ENCODE measurements at places on chromosomes 2 and 18. TPM values are rescaled to one million over a fixed set of nuclear protein-coding genes. Genes with fewer than 3 reads are reported as not detected.

TWIST2 gene
- total RNA-seq: not detected

OSBPL6 gene
- 3.6 TPM for total RNA-seq

- H3K4me1 ChIP-seq: peaks cover 3% of the 10 kb centered on the region
- H3K4me3 ChIP-seq: no peak overlapping the region
- no peaks in the 10 kb centered on the region for H3K36me3 ChIP-seq
- H3K27ac ChIP-seq: no peak overlapping the region
Observed at GRCh38 chr2:80073134-80073561, 231.4 kb downstream of the LRRTM1 start.

DNA sequence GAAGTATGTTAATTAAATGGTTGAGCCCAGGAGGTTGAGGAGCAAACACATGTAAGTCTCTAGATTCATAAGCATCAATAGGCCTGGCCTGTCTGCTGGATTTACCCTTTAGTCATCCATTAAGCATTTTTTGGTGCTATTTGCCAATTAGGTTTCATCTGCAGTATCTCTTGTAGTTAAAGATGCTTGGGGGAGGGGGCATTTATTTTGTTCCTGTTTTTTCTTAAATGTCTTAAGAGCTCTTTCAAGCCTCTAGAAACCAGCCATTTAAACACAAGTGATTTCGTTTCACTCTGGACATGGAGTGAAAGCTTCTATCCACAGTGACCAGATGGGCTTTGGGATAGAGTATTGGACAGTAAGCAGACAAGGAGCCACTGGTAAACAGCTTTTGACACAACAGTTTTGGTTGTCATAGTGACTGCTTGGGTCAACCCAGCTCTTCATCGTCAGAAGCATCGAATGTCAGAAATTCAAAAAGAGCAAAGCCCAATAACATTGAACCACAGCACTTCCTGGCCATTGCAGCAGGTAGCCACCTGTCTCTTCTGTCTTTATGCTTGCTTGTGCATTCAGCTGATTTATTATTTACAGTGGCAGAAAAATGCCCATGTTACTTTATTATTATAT is 4.9 kb downstream of the QPCT start:
- no peaks in the 10 kb centered on the region for H3K27me3 ChIP-seq
- peaks cover 14% of the 10 kb centered on the region for H3K4me1 ChIP-seq
- peak; percentile 50 for DNase-seq
- H3K36me3 ChIP-seq: no peaks in the 10 kb centered on the region
- H3K4me3 ChIP-seq: no peak overlapping the region

DNA sequence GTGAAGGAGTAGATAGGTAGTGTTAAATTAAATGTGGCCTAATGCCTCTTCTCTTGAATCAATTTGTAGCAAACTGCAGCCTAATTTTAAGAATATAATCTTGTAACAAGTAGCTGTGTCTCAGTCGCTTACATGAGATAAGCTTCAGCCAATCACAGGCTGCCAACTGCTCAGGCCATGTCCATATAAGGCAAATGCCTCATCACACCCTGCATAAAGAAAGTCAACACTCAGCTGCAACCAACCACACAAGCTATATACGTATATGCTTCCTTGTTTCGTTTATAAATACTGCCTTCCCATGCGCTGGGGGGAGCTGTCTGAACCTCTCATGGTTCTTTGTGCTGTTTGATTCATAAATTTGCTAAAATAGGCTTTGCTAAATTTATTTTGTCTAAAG is 476.3 kb downstream of the TRIB2 start:
- no peaks in the 10 kb centered on the region for H3K27me3 ChIP-seq
- H3K4me3 ChIP-seq: no peak overlapping the region
- no peaks in the 10 kb centered on the region for H3K4me1 ChIP-seq

GRCh38 chr2:37357069-37357468 is 12.6 kb downstream of the QPCT start:
- DNase-seq: no peak
- no peak overlapping the region for H3K27ac ChIP-seq
- H3K4me3 ChIP-seq: no peak overlapping the region
- H3K27me3 ChIP-seq: no peaks in the 10 kb centered on the region
- peaks cover 6% of the 10 kb centered on the region for H3K36me3 ChIP-seq

EGR4 gene
- 0.15 TPM for total RNA-seq

FRZB gene
- 111 TPM for total RNA-seq

DNA sequence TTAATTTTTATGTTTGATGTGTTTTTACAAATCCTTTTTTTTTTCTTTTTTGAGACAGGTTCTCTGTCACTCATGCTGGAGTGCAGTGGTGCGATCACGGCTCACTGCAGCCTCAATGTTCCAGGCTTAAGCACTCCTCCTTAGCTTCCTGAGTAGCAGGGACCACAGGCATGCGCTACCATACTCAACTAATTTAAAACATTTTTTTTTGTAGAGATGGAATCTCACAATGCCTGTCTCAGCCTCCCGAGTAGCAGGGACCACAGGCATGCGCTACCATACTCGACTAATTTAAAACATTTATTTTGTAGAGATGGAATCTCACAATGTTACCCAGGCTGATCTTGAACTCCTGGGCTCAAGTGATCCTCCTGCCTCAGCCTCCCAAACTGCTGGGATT is 3.2 kb downstream of the NOTO start:
- peaks cover 68% of the 10 kb centered on the region for H3K27me3 ChIP-seq
- no peaks in the 10 kb centered on the region for H3K4me1 ChIP-seq
- H3K4me3 ChIP-seq: no peak overlapping the region
- no peak for DNase-seq
- no peak overlapping the region for H3K27ac ChIP-seq

TBR1 gene
- 2.4 TPM for total RNA-seq

DNA sequence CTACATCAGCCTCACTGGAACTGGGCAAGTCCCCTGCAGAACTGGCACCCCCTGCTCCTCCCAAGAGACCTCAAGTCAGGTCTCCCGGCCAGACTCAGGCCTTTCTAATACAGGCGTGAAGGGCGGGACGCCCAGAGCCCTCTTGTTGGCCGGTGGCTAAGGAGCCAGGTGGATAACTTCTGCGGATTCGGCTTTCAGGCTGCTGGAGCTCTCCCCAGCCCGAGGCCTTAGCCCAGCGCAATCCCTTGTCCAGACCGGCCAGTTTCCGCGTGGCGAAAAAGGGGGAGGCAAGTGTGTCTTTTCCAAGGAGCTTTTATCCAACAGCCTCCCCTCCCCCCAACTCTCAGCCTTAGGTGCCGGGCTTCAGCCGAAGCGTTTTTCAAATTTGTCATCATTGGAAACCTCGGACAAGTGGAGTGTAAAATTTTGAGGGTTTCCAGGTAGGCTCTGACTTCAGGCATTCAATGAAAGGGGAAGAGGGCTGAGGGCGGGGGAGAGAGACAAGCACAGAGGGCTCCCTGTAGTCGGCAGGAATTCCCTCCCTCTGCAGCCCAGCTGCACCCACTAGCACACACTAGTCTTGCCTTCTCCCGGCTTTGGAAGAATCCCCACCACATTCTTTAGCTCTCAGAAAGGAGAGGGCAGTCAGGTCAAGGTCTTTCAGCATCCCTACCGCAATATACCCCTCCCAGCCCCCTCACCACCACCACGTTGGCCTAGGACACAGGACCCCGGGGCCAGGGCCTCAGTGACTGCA is 9.5 kb upstream of the SATB2 start:
- H3K4me3 ChIP-seq: no peak overlapping the region
- DNase-seq: peak; percentile 78
- H3K27me3 ChIP-seq: peaks cover 100% of the 10 kb centered on the region
- peaks cover 16% of the 10 kb centered on the region for H3K4me1 ChIP-seq

DNA sequence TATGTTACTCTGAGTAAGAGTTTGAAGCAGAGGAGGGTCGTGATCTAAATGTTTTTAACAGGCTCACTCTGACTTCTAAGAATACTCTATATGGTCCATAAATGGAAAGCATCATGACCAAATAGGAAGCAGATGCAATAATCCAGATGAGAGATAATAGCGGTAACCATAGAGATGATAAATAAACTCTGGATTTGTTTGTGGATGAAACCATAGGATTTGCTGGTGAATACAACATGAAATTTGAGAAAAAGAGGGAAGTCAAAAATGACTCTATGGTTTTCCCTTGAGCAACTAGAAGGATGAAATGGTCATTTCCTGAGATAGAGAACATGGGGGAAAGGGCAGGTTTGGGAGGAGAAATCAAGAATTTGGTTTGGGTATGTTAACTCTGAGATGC is 3.9 kb downstream of the HEATR5B start:
- no peak for DNase-seq
- H3K4me1 ChIP-seq: no peaks in the 10 kb centered on the region
- H3K4me3 ChIP-seq: no peak overlapping the region
